ENCODE measurements at places on chromosomes 16 and 17.

DNA sequence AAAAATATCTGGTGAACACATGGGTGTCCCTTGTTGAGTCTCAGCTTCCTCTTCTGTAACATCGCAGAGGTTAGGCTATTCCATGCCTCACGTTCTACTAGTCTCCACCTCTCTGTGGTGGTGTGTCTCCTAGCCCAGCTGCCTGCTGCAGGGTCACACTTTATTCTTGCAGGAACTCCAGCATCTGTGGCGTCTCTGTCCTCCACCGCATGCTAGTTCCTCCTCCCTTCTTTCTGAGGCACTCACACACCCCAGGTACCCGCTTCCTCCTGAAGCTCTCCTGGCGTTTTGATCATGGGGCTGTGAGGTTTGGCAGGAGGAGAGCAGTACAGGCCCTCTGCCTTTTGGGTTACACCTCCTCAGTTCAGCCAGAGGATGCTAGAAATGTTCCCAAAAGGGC, 9.9 kb upstream of the TEX2 start:
- DNase-seq, result no peak

DNA sequence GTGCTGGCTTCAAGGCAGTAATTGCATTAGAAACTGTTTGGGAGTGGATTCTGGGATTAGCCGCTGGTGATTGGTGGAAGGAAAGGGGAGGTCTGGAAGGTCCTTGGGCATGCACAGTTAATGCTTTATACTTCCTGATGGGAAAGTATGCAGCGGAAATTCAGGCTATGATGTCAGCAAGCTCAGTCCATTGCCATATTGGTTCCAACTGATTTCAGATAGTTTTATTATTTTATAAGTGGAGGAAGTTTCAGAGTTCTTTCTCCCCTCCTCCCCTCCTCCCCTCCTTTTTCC, 8.1 kb upstream of the CMTR2 start:
- no peak for DNase-seq

DNA sequence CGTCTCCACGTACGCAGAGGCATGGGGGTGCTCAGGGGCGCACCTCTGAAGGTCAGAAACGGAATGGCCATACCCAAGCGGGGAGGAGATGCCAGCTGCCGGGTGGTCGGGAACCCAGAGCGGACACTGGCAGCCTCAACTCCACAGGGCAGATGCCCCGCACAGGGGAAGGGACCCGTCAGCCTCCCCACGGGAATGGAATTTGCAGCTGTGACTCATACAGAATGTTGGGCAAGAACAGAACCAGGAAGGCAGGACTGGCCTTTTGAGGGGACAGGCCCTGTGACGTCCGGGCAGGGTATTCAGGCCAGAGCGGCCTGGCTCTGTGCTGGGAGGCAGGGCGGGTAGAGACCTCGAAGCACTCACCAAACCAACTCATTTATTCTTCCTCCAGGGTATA, 7.5 kb downstream of the TK1 start:
- no peak for DNase-seq

GRCh38 chr16:54266363-54266955, 20.1 kb downstream of the IRX3 start:
- no peak for DNase-seq

- no peak for DNase-seq
Observed at GRCh38 chr16:68752602-68753001, 15.5 kb downstream of the CDH1 start.

DNA sequence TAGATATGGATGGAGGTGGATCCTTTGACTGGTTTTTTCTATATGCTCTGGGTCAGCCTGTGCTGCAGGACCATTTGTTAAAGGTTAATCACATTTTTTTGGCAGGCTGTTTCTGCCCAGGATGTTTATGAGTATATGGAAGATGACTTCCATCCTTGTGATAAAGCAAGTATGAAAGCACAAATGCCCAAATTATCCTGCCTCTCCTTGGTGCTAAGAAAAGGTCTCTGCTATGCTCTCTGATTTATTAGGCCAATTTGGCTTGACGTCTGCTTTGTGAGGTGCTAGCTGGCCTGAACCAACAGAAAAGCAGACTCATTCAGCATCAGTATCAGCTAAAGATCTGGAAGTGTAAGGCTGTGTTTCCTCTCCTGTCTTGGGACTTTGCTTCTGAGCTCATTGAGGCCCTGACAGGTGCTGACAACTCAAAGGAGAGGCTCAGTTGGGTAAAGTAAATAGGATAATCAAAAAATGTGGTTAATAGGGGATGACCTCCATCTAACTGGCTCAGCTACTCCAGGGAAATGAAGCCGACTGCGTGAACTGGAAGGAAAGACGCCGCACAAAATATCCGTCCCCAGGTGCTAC, 15.2 kb downstream of the ANKRD40 start:
- DNase-seq, result no peak

- no peak for DNase-seq
Observed at GRCh38 chr17:75430159-75430974, 24.9 kb upstream of the GRB2 start.

GRCh38 chr17:6654841-6655731, 3.5 kb downstream of the C17orf100 start:
- DNase-seq, result no peak

DNA sequence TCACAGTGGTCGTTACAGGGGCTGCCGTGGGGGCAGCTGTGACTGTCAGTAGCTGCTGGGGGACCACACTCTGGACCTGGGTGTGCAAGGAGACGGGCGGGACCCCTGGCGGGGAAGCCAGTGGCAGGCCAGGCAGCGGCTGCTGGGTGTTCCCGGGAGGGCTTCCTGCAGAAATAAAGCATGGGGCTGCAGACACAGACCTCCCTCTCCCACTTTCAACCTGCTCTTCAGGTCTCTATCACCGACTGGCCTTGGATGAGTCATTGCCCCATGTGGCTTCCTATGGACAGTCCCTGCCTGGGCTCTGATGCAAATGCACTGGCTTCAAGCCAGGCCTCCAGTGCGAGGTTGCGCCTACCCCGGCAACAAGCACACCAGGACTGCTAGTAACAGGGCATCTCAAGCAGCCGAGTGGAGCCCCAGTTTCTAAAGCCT, 17.2 kb downstream of the SREBF1 start:
- no peak for DNase-seq

DNA sequence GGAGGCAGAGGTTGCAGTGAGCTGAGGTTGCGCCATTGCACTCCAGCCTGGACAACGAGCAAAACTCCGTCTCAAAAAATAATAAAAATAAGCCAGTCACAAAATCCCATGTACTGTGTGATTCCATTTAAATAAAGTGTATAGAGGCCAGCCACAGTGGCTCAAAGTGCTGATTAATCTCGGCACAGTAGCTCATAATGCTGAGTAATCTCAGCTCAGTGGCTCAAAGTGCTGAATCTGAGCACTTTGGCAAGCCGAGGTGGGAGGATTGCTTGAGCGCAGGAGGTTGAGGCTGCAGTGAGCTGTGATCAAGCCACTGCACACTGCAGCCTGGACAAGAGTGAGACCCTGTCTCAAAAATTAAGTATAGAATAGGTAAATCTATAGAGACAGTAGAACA, 4.9 kb downstream of the TMED6 start:
- no peak for DNase-seq

- no peak for DNase-seq
Observed at GRCh38 chr17:2181206-2181896, 122.2 kb downstream of the SMG6 start.
